ENCODE measurements at places on chromosomes 5 and 9. TPM values are rescaled to one million over a fixed set of nuclear protein-coding genes. Genes with fewer than 3 reads are reported as not detected.

The MXD3 gene
- total RNA-seq: 1.8 TPM

The DMRTA1 gene
- total RNA-seq: 0.66 TPM

The FOXD4L6 gene
- total RNA-seq: under 0.01 TPM

The PCDHA9 gene
- under 0.01 TPM for total RNA-seq

The GDNF gene
- total RNA-seq: 12.3 TPM

The LHX3 gene
- not detected for total RNA-seq

The PCDHB5 gene
- 0.14 TPM for total RNA-seq

The BAAT gene
- total RNA-seq: not detected

The F2RL1 gene
- 209 TPM for total RNA-seq

The ANKRD31 gene
- total RNA-seq: under 0.01 TPM

The KLF4 gene
- 29.3 TPM for total RNA-seq

The GHR gene
- 0.86 TPM for total RNA-seq

The TMEM171 gene
- 5.5 TPM for total RNA-seq

The PCDHGB4 gene
- 28.2 TPM for total RNA-seq

The C9orf57 gene
- not detected for total RNA-seq

The NR5A1 gene
- not detected for total RNA-seq
